Stomach (tissue), 19 donors: ENCODE measurements at places on chromosomes 4 and X. TPM values are rescaled to one million over a fixed set of nuclear protein-coding genes. Genes with fewer than 3 reads are reported as not detected.

- DNase-seq, result no peak
Measured at GRCh38 chrX:11470250-11470974, 177.2 kb downstream of the AMELX start.

DNA sequence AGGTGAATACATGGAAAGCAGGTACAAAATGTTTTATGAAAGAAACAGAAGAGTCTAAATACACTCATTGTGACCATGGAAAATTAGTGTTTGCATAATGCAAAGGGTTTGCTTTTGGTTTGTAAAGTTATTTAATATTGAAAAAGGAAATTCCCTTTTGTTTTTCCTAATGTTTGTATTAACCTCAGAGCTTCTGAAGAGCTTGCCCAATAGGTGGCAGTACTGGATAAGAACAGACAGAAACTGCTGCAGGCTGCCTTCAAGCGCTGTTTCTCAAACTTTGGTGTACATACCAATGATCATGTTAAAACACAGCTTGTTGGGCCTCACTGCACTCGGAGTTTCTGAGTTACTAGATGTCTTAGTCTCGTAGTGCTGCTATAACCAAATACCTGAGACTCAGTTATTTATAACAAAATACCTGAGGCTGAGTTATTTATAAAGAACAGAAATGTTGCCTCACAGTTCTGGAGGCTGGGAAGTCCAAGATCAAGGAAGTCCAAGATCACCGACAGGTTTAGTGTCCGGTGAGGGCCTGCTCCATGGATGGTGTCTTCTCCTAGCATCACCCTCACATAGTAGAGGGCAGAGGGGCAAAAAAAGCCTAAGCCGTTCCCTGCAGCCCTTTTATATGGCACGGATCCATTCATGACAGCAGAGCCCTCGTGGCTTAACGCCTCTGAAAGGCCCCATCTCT, 54.2 kb downstream of the SUPT20HL2 start:
- no peak for DNase-seq

GRCh38 chrX:39855748-39856129, 242.0 kb downstream of the BCOR start:
- peak; percentile 66 for DNase-seq

DNA sequence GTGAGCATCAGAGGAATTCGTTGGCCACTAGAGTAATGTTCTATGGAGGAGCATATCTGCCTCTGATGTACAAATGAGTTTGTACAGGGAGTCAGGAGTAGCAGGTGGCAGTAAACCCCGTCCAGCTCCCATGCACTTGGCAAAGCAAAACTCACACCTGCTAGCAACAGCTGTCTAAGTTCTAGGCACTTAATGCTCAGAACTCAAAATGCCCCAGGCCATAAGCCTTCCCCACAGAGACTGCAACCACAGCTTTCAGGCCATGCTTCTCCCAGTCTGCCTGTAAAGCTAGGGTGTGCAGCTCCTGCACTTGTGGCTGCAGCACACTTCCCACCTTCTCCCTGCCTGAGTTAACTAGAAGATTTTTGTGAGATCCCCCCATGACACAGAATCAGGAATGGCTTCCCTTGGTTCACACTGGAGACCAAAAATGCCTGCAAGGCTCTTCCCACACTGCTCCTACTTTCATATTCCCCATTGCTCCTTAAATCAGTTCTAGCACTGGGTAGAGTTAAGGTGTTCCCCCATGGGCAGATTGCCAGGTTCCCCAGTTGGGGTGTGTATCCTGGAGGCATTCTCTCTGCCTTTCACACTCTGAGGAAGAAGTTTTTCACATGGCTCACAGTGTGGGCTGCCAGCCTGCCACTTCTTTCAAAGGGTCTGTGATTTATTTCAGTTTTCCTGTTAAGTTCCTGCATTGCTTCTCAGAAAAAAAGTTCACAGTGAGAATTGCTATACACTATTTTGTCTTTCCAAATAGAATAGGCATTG, 189.9 kb downstream of the STPG2 start:
- no peak for DNase-seq

- peak; percentile 62 for DNase-seq
Measured at GRCh38 chr4:158170691-158171561, 1.9 kb downstream of the GASK1B start.

GRCh38 chr4:43776371-43776770, 672.2 kb downstream of the KCTD8 start:
- no peak for DNase-seq

GRCh38 chr4:175891851-175892250, 79.8 kb upstream of the GPM6A start:
- peak; percentile 63 for DNase-seq

DNA sequence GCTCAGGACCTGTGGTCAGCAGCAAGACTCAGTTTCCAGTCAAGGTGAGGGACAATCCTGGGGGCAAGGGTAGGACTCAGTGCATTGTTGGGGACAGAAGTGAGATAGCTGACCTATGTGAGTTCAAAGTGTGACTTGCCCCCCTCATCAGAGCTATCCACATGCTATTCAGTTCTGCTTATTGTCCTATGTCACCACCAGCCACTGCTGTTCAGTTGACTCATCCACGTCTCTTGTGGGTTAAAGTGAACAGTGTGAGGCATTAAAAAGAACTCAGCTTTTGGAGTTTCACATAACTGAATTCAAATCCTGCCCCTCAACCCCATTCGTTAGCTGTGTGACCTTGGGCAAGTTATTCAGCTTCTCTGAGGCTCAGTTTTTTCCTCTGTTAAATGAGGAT, 4.4 kb upstream of the APLN start:
- DNase-seq, result no peak

DNA sequence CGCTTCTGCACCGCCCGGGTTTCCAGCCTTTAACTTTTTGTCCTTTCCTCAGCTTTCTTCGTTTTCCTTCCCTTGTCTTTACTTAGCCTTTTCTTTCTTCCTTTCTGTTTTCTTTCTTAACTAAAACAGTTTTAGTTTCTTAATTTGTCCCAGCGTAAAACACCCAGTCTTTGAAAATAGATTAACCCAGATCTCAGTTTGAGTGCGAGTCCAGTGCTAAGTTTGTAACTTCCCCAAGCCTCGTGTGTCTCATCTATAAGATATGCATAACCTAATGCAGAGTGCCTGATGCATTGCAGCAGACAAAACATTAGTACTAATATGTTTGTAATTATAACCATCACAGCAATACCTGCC, 460 bp upstream of the GEMIN8 start:
- DNase-seq, result no peak

DNA sequence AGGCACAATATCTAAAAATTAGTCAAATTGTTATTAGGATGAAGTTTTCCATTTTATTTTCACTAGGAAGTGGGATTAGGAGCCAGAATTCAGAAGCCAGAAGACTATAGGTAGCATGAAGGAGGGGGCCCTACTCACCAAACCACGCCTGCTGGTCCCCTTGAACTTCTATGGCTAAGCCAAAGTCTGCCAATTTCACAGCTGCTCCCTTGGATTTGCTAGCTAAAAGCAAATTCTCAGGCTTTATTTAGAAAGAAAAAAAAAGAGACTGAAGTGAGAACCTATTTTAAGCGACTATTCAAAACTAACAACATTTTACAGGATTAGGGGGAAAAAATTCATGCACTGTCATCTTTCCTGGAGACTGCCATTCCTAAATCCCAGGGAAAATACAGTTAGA, 224.3 kb downstream of the CAMK2D start:
- DNase-seq, result peak; percentile 29

DNA sequence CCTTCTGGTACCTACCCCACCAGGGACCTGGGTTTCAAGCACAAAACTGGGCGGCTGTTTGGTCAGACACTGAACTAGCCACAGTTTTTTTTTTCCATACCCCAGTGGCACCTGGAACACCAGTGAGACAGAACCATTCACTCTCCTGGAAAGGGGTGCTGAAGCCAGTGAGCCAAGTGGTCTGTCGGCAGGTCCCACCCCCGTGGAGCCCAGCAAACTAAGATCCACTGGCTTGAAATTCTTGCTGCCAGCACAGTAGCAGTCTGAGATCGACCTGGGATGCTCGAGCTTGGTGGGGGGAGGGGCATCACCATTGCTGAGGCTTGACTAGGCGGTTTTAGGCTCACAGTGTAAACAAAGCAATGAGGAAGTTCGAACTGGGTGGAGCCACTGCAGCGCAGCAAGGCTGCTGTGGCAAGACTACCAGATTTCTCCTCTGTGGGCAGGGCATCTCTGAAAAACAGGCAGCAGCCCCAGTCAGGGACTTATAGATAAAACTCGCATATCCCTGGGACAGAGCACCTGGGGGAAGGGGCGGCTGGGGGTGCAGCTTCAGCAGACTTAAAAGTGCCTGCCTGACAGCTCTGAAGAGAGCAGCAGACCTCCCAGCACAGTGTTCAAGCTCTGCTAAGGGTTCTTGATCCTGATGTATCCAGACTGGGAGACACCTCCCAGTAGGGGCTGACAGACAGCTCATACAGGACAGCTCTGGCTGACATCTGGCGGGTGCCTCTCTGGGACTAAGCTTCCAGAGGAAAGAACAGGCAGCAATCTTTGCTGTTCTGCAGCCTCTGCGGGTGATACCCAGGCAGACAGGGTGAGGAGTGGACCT, 223.0 kb downstream of the COX18 start:
- DNase-seq, result no peak

DNA sequence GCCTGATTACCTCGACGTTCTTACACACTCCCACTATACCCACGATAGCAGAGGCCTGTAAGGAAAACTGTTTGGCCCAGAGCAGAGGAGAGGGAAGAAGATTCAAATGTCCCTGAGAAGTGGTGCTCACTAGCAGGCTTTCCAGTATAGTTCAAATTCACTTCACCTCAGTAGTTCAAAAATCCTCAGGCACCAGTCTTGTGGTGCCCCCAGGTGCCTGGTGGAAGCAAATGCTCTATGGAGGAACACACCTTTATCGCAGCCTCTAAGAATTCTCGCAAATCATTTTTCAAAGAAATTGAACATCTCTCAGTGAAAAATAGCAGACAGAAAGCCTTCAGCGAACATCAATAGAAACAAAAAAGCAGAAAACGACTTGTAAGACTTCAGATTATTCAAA, 12.2 kb upstream of the MTMR1 start:
- DNase-seq, result no peak

DNA sequence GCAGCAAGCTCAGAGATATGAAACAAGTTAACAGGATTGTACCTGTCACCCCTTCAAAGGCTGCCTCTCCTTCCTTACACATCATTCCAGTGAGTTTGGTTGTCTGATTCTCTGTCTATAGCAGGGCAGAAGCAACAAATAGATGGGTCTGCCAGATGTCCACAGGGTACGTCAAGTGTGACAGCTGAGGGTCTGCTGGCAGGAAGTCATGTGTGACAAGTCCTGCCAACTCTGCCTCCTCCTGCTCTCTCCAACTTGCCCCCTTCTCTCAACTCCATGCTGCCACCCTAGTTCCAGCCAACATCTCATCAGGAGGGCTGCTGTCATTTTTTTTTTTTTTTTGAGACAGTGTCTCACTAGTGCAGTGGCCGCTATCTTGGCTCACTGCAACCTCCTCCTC, 109.2 kb downstream of the NSUN7 start:
- DNase-seq, result no peak

- no peak for DNase-seq
Measured at GRCh38 chr4:156113138-156113765, 159.6 kb upstream of the CTSO start.

PCDH19 gene
- 1.3 TPM for total RNA-seq

SLC16A2 gene
- 0.89 TPM for total RNA-seq

LRP2BP gene
- total RNA-seq, result 4.8 TPM

AFAP1 gene
- total RNA-seq, result 7.6 TPM

XPNPEP2 gene
- 16.3 TPM for total RNA-seq

TLR1 gene
- not detected for total RNA-seq

WNK3 gene
- 4.0 TPM for total RNA-seq

MAP3K15 gene
- total RNA-seq, result not detected
